ENCODE measurements at places on chromosomes 1 and 21.

GRCh38 chr1:235122348-235122747 lies 6.3 kb downstream of the TOMM20 start:
- no peak for DNase-seq

DNA sequence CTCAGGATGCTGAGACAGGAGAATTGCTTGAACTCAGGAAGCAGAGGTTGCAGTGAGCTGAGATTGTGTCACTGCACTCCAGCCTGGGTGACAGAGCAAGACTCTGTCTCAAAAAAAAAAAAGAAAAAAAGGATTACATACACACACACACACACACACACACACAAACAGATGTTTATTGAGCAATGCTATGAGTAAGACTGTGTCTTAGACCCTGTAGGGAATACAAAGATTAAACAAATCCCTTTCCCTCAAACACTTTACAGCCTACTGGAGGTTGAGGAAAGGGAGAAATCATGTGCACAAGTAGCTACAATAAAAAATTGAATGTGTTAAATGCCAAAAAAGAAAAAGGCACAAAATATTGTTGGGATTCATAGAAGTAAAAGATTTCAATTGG lies 58.1 kb downstream of the RPAP2 start:
- DNase-seq = no peak

DNA sequence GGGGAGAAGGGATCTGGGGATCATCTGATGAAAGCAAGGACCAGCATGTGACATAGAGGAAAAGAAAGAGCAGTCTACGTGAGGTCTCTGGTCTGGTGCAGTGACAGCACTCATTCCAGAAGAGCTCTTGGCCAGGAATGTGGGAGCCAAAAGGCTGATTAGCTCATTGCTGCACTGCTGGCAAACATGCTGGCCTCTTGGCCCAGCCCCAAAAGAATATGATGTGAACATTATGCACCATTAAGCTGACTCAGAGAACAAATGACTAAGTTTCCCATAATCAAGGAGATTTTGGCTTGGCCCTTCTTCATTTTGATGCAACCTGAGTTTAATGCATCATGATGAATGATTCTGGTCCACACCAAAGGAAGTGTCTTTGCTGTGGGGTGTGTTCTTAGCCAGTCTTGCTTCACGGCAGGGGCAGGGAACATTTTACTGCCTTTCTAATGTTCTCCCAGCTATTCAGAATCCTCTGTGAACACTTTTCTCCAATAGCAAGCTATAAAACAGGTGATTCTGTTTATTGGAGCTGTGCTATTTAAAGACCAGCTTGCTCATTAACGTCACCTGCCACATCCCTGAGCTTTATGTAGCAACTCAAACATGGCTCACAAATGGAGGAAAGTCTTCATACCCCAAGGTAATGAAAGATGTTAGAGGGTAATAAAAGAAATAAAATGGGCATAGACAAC lies 55.1 kb downstream of the PCBP3 start:
- no peak for DNase-seq

GRCh38 chr21:35933466-35933865 lies 126.9 kb downstream of the SETD4 start:
- DNase-seq = no peak

DNA sequence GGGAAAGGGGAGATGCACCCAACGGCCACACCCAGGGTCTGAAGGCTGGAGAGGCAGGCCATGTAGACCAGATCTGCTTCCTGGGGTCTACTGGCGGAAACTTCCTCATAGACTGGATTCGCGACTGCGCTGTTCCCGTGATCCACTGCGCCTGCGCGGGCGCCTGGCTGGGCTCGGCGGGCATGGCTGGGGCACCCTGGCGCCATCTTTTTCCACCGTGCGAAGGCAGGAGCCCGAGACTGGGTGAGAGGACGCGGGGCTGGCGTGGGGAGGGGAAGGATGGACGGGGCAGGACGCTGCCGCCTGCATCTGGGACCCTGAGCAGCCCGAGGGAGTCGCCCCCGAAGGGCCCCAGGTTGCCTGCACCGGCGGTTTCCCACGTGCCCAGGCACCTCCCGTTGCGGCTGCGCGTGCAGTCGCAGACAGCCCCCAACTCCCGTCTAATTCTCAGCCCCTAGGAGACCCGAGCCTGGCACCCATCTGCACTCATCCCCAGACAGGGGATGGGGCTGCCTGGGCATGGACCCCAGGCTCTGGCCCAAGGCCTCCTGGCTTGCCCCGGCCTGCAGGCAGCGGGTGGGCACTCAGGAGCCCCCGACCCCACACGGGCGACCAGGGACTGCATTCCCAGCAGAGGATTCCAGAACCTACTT lies 12.4 kb upstream of the FAM3B start:
- no peak for DNase-seq

GRCh38 chr1:115924770-115925169 lies 51.5 kb upstream of the SLC22A15 start:
- no peak for DNase-seq

DNA sequence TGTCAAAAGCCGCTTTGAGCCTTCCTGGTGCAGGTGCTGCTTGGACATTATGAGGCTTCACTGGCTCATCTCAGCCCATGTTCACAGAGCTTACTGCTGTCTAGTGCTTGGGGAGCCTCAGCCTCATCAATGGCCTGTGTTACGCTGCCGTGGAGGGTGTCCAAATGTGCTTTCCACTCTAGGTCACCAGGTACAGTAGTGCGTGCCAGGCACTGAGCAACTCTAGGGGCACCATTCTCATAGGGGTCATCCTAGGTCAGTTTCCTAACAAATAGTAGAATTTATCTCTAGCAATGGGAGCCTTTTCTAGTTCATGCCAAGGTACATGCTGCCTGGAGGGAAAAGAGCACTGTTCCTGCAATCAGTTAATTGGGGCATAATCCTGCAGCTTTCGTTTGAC lies 193.8 kb downstream of the DYRK1A start:
- no peak for DNase-seq

- no peak for DNase-seq
These were observed 178.9 kb downstream of the PDE4B start for GRCh38 chr1:65971547-65971946.

DNA sequence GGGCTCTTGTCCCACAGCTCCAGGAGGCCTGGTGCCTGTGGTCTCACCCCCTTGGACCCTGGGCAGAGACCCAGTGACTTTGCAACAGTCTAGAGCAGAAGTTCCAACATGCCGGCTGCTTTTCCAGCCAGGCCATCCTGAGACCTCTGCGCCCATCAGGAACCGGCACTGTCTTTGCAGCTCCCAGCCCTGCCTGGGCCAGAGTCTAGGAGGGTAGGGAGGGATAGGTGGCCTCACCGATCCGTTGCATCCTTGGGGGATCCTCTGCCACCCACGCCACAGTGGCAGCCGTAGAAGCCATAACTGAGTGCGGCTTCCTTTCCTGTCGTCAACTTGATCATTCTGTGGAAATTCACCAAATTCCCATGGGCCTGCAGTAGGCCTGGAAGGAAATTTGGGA lies 1.3 kb downstream of the PLA2G2A start:
- DNase-seq = no peak

- no peak for DNase-seq
These were observed 95.3 kb downstream of the ABCA4 start for GRCh38 chr1:94025383-94026340.

DNA sequence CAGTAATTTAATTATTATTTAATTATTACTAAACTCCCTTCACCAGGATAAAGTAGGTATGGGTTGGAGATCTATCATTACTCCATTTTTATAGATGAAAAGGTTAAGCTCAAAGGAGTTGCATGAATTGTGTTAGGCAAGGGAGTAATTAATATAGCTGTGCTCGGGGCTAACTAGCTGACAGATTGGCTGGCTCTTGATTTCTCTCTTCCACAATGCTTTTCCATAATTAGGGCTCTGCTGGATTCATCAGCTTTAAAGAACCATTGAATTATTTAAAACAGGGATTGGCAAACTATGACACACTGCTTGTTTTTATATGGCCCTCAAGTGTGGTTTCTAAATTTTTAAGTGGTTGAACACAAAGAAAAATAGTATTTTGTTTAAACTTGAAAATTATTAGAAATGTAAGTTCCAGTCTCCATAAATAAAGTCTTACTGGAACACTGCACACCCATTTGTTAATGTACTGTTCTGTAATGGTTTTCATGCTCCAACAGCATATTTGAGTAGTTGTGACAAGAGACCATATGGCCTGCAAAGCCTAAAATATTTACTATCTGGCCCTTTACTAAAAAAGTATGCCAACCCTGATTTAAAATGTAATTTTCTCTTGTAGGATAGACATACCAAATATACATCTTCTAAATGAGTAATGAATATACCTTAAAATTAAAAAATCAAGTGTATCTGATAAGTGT lies 76.4 kb downstream of the GDAP2 start:
- DNase-seq = no peak

DNA sequence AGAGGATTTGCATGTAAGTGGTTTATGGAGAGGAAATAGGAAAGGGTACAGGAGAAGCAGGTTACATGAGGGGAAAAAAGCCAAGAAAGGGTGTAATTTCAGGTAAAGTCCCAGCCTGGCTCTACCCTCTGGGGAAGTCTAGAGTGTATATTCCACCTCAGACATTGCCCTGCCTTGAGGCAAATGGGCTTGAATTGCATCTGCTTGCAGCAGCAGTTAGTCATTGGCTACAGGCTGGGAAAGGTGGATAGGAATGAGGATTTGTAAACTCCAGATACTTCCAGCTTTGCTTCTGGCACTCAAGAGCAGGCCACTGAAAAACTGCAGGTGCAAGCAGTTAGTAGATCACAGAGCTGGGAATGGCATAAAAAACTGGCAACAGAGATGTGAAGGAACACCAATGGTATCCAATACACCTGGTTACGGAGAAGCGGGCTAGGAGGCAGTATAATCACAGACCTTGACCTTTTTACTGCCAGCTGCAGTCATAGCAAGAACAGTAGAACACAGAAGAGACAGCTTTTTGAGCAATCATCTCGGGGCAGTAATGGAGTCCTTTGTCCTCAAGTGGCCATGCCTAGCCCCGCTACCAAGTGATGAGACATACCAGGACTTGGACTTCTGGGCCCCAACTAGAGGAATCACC lies 226.9 kb upstream of the NRIP1 start:
- no peak for DNase-seq

DNA sequence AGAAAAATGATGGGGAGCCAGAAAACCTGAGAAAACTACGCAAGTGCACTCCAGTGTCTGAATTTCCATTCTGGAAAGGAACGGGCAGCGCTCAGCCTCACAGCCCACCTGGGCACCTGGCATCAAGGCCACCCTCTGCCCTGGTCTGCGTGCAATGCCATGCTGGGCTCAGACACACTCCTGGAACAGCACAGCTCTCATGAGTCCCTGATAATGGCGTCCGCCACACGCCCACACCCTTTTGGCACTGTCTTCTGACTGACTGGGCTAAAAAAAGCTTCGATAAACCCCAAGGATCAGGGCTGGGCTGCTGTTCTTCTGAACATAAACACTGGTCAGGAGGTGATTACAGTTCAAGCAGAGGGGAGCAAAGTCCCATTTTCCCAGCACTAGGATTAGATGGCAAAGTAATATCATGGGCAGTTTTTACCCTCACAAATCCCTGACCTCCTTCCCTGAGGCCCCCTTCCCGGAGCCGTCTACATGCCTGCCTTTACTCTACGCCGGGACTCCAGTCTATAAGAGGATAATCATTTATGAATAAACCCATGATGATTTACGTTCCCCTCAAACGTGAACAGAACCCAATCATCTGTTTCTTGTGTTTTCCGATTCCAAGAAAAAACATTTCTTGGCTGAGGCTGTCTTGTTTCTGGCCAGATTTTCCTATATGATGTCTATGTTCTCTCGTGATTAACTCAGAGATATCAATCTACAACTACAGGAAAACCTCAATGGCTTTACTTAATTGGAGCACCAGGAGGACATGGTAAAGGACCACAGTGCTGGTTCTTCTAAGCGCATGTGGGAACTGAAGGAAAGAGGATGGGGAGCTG lies 22.6 kb downstream of the RCAN1 start:
- DNase-seq = no peak

DNA sequence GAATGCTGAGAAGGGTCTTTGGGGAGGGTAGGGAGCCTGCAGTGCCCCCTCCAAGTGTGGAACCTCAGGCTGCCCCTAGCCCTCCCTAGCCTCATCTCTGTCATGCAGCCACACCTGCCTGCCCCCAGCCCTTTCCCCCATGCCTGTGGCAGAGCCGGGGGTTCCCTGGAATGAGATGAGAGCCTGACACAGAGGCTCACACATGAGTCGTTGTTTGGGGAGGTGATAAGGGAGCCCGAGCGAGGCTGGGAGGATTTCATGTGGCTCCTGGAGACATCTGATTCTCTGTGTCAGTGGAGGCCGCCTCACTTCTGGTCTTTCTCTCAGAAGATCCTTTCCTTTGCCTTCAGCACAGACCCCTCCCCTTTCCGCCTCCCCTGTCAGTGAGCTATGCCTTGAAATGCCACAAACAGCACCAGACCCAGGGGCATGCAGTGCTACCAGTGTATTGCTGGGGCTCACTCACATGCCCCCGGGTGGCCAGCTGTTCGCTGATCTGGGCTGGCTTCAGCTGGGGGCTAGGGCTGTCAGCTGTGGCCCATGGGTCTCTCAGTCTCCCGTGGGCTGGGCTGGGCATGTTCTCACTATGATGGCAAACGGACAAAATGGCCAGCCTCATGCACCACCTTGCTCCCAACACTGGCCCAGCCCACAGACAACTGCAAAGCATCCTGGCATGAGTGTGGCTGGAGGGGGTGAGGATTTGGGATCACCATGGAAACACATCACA lies 102.6 kb downstream of the AJAP1 start:
- no peak for DNase-seq

DNA sequence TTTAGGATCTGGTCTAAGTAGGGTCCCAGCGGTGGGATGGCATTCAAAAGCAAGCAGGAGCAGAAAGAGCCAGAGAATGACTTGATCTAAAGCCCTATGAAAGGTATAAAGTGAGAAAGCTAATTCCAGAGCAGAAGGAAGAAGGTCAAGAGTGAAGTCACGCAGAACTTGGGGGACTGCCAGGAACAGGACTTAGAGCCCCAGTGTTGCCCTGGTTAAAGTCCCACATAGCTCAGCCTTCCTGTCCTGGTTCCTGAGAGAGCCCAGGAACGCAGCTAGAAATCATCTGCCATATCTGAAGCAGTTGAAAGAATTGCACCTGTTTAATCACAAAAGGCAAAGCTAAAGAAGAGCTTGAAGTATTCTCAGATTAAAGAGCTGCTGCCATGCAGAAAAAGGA lies 160.6 kb upstream of the ATP1B1 start:
- no peak for DNase-seq

- DNase-seq = no peak
These were observed 13.0 kb downstream of the ADCY10 start for GRCh38 chr1:167900907-167901306.

DNA sequence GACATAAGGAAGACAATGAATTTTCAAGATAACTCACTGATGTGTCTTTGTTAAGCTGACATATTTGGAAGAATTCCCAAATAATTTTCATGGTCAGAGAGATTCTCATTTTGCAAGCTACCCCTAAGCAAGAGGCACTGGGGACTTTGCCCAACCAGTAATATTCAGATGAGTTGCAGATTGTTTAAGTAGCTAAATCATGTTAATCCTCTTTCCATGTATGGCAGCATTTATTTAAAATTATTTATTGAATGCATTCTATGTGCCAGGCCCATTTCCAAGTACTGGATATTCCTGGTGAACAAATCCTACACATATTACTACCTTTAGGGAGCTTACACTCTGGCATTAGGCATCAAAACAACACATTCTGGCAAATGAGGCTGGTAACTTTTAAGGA lies 56.5 kb upstream of the BACH1 start:
- DNase-seq = no peak

- no peak for DNase-seq
These were observed 50.8 kb upstream of the ECE1 start for GRCh38 chr1:21341022-21341421.

Data from activated CD4-positive, CD25-positive, alpha-beta regulatory T cell (primary cell).